ENCODE measurements at places on chromosomes 12 and 14.

DNA sequence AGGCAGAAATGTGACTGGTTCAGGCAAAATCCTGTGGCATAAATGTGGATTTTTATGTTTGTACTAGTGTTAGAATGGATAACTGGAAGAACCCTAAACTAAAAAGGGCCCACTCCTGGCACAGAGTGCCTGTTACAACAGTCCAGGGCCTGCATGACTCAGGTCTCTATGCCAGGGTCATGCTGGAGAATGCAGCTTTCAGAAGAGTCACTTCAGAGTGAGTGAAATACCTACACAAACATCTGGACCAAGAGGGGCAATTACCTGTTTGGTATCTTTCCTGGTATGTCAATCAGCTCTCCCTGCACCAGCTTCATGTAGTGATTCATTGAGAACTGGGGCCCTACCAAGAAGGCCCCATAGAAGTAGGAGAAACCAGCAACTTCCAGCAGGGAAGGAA, 10.0 kb downstream of the EMG1 start:
- no peak for DNase-seq

GRCh38 chr12:23757541-23757962, 191.9 kb downstream of the SOX5 start:
- DNase-seq = no peak

DNA sequence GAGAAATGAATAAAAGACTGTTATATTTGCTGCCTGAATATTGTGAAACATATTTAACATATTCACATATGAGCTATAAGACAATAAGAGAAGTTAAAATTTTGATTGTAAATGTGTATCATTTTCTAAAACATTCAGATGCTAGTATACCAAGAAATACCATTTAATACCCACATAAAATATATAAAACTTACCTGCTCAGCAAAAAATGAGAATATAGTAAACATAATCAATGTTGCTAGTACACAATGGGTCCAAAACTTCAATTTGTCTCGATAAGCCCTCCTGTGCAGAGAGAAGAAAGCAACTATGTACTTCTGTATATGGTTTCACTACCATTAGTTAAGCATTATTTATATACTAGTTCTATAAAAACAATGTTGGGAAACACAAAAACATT, 9.6 kb upstream of the SYCP3 start:
- DNase-seq = no peak

DNA sequence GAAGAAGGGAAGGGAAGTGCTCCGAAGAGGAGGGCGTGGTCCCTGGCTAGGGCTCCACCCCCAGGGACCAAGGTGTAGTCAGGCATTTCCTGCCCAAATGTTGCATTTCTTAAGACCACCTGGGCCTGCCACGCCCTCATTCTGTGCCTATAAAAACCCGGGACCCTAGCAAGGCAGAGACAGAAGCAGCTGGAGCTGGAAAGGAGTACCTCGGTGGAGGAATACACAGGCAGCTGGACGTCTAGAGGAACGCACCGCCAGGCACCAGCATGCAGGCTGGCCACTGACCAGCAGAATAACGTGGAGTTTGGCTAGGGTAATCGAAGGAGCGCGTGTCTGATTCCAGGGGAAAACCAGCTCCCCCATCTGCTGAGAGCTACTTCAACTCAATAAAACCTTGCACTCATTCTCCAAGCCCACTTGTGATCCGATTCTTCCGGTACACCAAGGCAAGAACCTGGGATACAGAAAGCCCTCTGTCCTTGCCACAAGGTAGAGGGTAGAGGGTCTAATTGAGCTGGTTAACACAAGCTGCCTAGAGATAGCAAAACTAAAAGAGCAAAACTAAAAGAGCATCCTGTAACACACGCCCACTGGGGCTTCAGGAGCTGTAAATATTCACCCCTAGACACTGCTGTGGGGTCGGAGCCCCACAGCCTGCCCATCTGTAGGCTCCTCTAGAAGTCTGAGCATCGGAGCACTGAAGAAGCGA, 21.0 kb downstream of the CFL2 start:
- no peak for DNase-seq

DNA sequence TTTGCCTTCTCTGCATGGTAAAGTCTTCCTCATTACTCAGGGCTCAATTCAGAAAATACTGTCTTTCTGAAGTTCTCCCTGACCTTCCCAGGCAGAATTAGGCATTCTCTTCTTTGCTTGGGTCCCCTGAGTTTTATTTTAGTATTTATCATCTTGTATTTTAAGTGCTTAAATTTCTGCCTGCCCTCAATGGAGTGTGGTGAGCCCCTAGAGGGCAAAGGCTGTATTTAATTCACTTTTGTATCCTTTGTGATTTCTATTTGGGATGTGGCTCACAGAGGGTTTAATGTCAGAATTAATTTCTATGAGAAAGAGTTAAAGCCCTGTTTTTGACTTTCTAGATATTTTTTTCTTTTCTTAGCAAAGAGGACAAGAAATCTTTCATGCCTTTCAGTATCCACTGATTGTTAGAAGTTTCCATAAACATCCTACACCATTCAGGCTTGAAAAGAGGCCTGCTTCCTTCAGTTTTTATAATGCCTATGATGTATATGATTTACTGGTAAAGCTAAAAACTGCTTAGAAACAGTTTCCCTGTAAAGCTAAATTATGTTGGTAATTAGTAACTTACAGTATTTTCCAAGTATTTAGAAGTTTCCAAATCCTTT, 55.6 kb upstream of the PTPRB start:
- DNase-seq = no peak

- no peak for DNase-seq
Measured at GRCh38 chr14:20982646-20983369, 7.0 kb upstream of the METTL17 start.

GRCh38 chr12:11697670-11698387, 48.4 kb downstream of the ETV6 start:
- DNase-seq = no peak

- no peak for DNase-seq
Measured at GRCh38 chr12:121980191-121980891, 41.3 kb upstream of the BCL7A start.

DNA sequence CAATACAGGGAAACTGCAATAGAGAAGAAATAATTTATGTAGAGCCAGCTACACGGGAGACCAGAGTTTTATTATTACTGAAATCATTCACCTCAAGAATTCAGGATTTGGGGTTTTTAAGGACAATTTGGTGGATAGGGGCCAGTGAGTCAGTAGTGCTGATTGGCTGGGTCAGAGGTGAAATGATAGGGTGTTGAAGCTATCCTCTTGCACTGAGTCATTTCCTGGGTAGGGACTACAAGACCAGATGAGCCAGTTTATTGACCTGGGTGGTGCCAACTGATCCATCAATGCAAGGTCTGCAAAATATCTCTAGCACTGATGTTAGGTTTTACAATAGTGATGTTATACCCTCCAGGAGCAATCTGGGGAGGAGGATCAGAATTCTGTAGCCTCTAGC, 486.3 kb downstream of the LRIG3 start:
- DNase-seq = no peak

Data from PC-9 (cell line).